ENCODE measurements at places on chromosomes 2 and 18.

GRCh38 chr2:86223140-86223926, 24.1 kb downstream of the MRPL35 start:
- DNase-seq = peak; percentile 81

- DNase-seq = no peak
These were observed 62.9 kb downstream of the MIB1 start for GRCh38 chr18:21803495-21803894.

DNA sequence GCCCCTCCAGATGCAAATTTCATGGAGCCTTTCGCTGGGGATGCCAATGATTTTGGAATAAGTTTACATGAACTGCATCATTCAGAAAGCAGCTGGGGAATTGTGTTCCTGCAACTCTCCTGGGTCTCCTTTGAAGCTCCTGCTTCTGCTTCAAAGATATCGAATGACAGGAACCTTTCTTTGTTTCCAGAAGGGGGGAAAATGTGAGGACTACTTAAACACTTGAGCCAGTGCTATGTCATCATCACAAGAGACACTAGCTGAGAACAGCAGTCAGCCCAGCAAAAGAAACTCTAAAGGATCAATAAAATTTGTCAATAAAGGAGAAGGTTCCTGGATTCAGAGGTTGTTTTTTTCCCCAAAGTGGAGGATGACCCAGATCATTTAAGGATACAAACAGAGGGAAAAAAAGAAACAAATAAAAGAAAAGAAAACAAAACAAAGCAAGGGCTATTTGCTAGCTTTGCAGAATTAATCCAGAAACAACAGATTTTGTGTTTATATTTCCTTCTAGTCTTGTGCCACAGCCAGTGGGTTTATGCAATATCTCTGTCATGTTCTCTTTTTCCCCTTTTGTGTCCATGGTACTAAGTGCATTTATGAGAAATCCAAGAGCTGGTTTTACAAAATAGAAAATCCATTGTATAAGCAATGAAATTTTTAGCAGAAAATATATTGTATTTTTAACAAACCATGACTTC, 463.7 kb downstream of the CDH2 start:
- no peak for DNase-seq

DNA sequence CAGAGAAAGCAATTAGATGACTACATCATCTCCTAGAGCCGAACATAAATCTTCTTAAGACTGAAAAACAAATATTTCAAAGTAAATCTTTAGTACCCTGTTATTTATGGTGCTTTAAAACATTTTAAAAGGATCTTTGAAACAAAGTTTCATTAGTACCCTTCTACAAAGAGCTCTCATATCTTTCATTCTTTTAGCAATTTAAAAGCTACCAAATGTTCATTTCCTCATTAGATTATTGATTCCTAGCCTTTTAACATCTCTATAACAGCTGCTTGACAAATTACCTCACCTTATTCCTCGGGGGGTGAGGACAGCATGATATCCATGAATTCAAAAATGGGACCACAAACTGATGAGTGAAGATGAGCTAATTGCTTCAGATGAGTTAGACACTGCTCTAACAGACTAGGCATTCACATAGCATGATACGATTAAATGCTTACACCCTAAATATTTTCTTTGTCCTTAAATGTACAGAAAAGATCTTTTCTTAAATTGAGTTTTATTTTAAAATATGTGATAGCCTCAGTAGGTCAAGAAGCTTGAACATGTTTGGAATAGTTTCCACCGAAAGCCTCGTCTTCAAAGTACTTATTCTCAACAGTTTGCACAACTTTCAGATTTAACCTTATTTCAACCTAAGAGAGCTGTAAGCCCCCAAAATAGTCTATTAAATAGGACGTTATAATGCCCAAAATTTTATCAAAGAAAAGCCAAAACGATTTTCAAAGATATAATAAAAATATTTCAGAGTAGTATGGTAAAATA, 2.1 kb downstream of the ATAD2B start:
- DNase-seq = no peak

GRCh38 chr2:109125593-109126500, 3.2 kb upstream of the SH3RF3 start:
- no peak for DNase-seq

- no peak for DNase-seq
These were observed 92.5 kb upstream of the LRP1B start for GRCh38 chr2:142223309-142223708.

- DNase-seq = peak; percentile 75
These were observed 271.1 kb downstream of the PRKCE start for GRCh38 chr2:45922577-45922988.

DNA sequence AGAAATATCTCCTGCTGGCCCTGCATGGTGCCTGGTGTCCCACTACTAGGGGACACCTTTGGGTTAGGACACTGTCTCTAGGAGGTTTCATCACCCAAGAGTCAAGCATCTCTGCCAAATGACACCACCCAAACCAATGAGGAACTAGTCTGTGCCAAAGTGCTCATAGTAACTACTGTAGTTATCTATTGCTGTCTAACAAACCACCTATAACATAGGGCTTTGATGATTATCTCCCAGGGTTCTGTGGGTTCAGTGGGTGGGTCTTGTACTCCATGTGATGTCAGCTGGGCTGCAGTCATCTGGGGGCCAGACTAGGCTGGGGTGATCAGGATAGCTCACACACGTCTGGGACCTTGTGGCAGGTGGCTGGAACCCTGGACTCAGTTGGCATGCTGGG, 59.8 kb downstream of the EPAS1 start:
- no peak for DNase-seq

- DNase-seq = no peak
These were observed 107.4 kb downstream of the PXDN start for GRCh38 chr2:1636791-1637415.

GRCh38 chr2:175854129-175854528, 147.9 kb downstream of the LNPK start:
- DNase-seq = no peak

GRCh38 chr18:67159662-67160061, 356.9 kb downstream of the DSEL start:
- no peak for DNase-seq

GRCh38 chr2:101881131-101881530, 110.6 kb upstream of the IL1R2 start:
- DNase-seq = no peak

GRCh38 chr2:44016282-44016681, 20.5 kb upstream of the LRPPRC start:
- peak; percentile 16 for DNase-seq

DNA sequence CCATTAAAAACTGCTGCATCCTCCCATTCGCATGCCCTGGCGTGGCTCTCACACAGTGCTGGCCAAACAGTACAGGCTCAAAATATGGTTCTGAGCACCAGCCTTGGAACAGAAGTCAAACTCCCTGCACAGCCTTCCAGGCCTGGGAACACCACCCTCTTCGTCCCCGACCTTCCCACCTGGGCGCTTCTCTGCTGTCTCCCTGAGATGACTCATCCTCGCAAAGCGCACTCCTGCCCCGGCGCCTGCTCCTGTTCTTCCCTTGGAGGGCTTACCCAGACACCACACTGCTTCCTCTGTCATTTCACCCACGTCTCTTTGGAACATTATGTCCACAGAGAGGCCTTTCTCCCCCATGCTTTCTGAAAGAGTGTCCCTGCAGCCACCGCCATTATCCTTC, 172.7 kb downstream of the L3MBTL4 start:
- no peak for DNase-seq

DNA sequence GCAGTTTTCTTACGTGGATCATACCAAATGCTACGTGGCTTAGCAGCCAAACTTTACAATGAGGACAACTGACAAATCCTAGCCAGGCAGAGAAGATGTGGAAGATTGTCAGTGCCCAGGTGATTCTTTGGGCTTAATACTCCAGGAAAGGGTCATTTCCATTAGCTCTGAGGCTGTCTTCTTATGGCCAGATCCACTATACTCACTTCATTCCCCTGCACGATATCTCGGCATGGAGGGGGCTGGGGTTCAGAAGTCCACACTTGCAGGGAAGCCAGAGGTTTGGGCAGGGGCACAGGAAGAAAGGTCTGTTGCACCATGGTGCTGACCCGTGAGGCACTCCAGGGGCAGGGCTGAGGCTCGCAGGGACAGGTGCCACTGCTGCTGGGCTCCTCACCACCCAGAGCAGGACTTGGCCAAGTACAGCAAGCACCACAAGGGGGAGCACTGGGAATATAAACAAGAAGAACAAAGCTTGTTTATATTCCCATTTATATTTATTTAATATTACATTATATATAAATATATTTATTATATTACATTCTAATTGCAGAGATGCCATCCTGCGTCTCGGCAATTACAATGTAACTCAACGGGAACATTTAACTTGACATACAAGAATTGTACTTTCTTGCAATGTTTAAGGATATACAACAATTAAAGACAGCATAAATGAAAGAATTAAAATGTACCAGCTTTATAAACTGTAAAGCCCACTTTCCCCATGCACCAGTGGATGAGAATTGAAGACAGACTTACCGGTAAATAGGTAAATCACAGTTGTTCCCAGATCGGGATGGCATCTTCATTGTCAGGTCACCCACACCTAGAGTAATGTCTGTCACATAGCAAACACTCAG, 27.2 kb downstream of the CLUL1 start:
- DNase-seq = peak; percentile 90
